ENCODE measurements at places on chromosomes 1 and 21.
A peak's percentile ranks its signal among the peaks of the same experiment; 100 is the strongest.

DNA sequence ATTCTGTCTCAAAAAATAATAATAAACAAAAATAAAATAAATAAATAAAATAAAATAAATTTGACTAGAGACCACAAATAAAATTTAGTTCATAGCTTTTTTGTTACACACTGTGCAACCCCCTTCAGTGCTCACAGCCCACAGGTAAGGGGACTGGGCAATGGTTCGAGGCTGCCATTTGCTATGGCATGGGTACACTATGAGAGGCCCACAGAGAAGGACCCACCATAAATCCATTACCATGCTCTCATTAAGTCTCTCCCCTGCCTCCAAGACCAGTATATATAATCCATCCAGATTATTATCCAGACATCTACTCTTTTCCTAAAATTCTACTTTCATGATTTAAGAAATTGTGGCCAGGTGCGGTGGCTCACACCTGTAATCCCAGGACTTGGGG is 8.7 kb upstream of the RIT1 start:
- DNase-seq: no peak

- no peak for DNase-seq
Observed at GRCh38 chr1:29121936-29122681, 1.6 kb downstream of the TMEM200B start.

DNA sequence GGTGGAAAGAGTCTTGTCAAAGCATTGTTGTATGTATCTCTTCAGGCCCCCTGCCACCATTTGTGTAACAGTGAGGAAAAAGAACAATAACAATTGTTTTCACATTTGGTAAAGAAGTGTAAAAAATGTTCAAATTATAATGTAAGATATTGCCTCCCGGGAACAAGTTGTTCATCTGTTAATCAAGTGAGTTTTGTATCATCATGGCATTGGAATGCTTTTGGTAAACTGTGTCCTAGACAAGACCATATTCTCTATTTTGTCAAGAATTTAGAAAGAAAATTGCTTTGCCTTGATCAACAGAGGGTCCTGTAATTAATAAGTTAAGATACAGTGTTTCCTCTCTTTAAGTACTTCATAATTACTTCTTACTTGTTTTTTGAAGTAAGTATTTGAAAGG is 692.0 kb upstream of the NR5A2 start:
- DNase-seq: no peak

GRCh38 chr1:72122099-72122880 is 160.0 kb downstream of the NEGR1 start:
- DNase-seq: no peak

DNA sequence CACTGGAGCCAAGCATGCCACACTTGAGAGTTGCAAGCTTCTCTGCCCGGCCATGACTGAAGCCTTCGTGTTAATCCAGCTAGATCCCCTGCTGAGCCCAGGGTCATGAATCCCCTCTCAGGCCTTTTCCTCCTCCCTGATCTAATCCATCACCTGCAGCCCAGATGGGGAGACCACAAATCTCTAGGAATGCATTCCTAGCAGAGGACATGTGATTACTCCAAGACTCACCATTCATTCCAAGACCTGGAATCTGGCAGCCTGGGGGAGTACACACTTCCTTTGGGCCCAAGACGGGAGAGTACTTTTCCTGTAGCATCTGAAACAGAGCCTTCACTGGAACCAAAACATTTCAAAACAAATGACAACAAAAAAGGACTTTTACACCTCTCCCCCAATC is 269.3 kb upstream of the NFIA start:
- DNase-seq: no peak

DNA sequence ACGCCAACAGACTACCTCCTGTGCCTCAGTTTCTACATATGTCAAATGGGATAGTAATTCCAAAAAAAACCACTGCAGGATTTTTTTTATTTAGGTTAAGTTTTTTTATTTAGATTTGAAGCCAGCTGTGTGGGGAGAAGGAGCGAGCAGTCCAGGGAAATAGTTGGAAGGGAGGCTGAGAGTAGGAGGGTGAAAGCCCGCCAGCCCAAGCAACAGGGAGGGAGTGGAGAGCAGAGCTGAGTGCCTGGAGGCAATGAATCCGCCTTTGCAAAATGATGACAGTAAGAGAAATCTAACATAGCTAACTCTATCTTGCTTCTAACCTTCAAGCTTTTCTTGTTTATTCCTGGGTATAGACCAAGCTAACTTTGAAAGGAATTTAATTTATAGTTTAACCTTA is 15.6 kb upstream of the C1orf198 start:
- DNase-seq: no peak

DNA sequence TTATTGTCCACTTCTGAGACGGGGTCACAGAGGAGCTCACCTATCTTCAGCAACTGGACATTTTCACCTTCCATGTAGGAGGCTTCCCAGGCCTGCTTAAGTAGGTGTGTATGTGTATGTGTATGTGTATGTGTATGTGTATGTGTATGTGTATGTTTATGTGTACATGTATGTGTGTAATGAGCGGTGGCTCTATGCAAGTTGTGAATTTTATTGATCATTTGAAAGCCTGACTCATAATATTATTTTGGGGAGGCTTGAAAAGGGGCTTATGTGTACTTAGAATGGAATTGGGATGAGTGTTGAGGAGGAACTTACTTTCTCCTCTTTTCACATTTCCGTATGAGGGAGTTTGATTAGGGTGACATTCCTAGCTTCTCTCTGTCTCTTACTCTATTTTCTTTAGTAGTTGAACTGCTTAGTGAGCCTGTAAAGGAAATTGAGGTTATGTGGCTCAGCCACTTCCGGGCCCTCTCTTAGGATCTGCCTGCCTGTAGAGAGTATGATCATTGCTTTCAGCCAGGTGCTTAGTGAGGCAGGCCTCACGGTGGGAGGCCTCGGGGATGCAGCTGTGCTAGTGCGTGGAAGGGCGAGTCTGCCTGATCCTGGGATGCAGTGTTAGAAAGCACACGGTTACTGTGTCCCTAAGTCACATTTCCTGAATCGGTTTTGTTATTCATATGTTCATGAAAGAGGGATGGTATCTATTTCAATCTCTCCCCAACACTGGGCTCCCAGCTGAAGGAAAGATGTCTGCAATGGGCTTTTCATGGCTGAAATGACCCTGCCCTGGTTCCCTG is 61.0 kb downstream of the IER5 start:
- peak; percentile 56 for DNase-seq

GRCh38 chr1:60657926-60658325 is 424.4 kb upstream of the NFIA start:
- no peak for DNase-seq

DNA sequence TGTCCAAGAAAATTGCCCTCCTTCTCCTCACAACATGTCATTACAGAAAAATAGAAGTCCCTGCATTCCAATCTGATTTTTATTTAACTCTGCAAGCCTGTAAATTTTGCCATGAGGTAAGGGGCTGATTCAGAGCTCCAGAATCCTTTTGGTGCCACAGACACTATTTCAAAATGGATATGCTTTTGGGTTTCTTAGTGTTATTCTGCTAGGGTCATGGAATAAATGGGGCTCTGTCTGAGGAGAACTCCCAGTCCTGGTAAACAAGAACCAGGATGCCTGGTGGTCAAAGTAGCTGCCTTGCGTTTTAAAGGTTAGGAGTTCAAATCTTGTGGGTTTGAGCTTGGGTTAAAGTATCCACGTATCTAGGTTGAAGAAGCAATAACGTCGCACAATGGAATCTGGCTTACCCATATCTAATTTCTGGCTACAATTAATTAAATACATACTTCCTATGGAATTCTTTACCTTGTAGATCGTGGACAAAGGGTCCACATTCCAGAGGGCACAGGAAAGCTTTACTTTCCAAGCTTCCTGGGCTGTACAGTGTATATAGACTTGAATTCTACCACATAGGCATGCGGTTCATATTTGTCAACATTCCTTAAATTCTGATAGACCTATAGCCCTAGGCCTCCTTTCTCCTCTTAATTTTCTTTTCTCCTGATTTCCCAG is 98.0 kb upstream of the CDC42BPA start:
- DNase-seq: no peak
